B cell (primary cell): ENCODE measurements at places on chromosomes 6 and 20. TPM values are rescaled to one million over a fixed set of nuclear protein-coding genes. Genes with fewer than 3 reads are reported as not detected.

Gene HLA-E
- polyA plus RNA-seq: 1,146 and 1,174 TPM in 2 replicates

Gene SAMD3
- 3.3 and 3.8 TPM in 2 replicates for polyA plus RNA-seq

Gene JPH2
- not detected in 2 replicates for polyA plus RNA-seq

Gene PCK1
- not detected in 2 replicates for polyA plus RNA-seq

Gene PI16
- 1.4 and 7.4 TPM in 2 replicates for polyA plus RNA-seq

Gene SLX4IP
- 2.0 and 2.5 TPM in 2 replicates for polyA plus RNA-seq

Gene PHF1
- 365 and 548 TPM in 2 replicates for polyA plus RNA-seq

Gene BTBD3
- polyA plus RNA-seq: 2.1 and 4.4 TPM in 2 replicates

Gene RAET1L
- polyA plus RNA-seq: not detected in 2 replicates

Gene CCDC170
- 0.01 TPM in 1 of 2 replicates, not detected in the other for polyA plus RNA-seq

Gene PTCRA
- not detected in 2 replicates for polyA plus RNA-seq

Gene MUC21
- not detected in 2 replicates for polyA plus RNA-seq

Gene SDCBP2
- polyA plus RNA-seq: 1.2 and 1.5 TPM in 2 replicates

Gene DDO
- not detected in 2 replicates for polyA plus RNA-seq

Gene HMGCLL1
- not detected in 2 replicates for polyA plus RNA-seq

Gene ACOT13
- polyA plus RNA-seq: 3.6 and 3.9 TPM in 2 replicates

Gene HIVEP1
- 11.3 and 15.2 TPM in 2 replicates for polyA plus RNA-seq

Gene RFX6
- not detected in 2 replicates for polyA plus RNA-seq

Gene ARMH2
- 0.43 and 0.71 TPM in 2 replicates for polyA plus RNA-seq

Gene STMND1
- not detected in 2 replicates for polyA plus RNA-seq

Gene CALHM4
- not detected in 2 replicates for polyA plus RNA-seq

Gene LRRN4
- 0.07 TPM in 1 of 2 replicates, not detected in the other for polyA plus RNA-seq

Gene MOG
- polyA plus RNA-seq: not detected in 2 replicates

Gene RIMS4
- not detected in 2 replicates for polyA plus RNA-seq

Gene MCHR2
- polyA plus RNA-seq: not detected in 2 replicates
